ENCODE measurements at places on chromosomes 2 and 18.

- DNase-seq = no peak
Measured at GRCh38 chr2:209624192-209624938, 147.3 kb upstream of the UNC80 start.

DNA sequence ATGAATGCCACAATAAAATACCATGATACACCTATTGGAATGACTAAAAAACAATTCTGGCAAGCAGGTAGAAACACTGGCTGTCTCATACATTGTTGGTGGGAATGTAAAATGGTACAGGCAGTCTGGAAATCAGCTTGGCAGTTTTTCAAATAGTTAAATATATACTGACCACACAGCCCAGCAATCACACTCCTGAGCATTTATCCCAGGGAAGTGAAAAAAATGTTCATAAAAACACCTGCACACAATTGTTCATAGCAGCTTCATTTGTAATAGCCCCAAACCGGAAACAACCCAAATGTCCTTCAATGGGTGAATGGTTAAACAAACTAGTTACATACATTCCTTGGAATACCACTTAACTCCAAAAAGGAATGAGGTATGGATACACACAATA is 137.2 kb downstream of the TFCP2L1 start:
- no peak for DNase-seq

GRCh38 chr2:58448845-58449244 is 207.7 kb upstream of the FANCL start:
- DNase-seq = no peak

GRCh38 chr18:25353080-25353479 is 1.1 kb upstream of the ZNF521 start:
- DNase-seq = no peak

DNA sequence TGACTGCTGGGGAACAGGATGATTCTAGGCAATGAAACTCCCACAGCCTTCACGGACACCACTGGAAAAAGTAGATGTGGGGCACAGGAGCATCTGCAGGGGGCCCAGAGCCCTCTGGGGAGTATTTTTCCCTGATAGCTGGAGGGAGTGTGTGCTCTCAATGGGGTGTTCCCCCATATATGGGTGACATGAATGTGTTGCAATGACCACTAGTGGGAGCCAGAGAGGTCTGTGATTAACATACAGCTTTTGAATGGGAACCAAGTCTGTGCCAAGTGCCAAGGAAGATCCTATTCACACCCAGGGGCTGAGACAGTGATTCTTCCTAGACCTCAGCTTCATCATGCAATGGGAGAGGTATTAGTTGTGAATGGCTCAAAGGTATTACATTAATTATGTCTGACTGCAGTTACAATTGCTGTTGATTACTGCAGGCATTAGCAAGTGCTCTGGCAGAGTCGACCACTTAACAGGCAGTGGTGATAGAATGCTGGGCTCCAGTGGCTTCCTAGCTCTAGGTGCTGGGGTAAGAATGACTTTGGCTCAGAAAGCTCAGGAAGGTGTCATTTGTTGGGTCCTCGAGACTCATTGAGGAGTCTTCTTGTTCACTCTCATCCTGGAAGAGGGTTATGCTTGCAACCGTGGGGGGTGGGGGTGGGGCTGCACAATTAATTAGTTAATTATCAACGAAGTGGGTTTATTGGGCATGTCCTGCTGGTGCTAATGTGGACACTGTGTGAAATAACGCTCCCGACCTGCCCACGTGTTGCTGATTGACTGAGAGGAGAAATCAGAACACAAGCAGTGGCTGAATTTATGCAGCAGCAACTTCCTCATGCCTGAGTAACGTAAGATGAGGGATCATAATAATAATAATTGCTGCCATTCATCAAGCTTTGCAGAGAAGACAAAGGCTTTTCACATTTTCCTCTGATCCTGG is 194.1 kb downstream of the CLIP4 start:
- DNase-seq = peak; percentile 60

GRCh38 chr2:217283460-217283859 is 423.6 kb upstream of the TNP1 start:
- DNase-seq = no peak

DNA sequence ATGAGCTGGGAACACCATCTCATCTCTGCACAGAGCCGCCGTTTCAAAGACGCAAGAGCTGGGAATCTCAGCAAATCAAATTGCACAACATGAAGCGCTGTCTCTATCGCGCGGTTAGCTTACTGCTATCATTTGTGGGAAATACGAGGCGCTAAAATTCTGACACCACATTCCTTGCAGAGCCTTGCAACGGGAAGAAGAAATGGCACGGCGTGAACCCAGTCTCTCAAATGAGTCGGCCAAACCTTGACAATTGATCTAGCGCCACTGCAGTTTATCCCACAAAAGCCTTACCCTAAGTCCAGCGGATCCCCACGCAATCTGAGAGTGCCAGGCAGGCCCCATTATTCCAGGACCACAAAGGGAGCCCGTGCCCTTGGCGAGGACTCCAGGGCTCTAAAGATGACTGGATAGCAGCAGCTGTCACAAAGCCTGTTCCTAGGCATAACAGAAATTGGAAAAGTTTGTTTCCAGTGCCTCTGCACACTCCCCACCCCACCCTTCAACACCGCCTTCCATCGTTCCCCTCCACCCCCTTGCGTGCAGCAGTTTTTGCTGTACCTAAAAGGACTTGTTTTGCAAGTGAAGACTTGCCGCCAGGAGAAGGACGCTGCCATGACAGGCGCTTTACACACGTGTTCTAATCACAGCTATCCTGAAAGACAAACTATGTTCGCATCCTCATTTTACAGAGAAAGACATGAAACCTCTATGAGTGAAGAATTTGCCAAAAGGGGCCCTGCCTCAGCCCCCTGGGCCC is 252.4 kb downstream of the EIPR1 start:
- no peak for DNase-seq

- no peak for DNase-seq
Measured at GRCh38 chr2:68027959-68028358, 34.8 kb downstream of the C1D start.

DNA sequence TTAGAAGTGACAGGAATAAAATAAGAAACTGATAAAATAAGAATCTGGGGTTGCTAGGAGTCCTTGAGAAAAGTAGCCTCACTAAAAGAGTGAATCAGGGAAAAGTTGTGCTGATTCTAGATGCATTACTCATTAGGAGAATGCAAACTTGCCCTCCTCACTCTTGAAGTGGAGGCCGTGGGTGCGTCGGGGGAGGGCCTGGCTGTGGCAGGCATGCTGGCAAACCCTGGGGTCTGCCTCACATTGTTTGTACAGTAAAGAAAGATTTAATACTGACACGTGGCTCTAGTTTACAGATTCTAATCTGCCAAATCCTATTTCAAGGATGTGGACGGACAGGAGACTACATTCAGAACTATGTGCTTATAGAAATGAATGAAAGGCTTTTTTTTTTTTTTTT is 41.9 kb downstream of the TANC1 start:
- DNase-seq = no peak

GRCh38 chr18:73340135-73340977 is 472.6 kb upstream of the NETO1 start:
- no peak for DNase-seq

DNA sequence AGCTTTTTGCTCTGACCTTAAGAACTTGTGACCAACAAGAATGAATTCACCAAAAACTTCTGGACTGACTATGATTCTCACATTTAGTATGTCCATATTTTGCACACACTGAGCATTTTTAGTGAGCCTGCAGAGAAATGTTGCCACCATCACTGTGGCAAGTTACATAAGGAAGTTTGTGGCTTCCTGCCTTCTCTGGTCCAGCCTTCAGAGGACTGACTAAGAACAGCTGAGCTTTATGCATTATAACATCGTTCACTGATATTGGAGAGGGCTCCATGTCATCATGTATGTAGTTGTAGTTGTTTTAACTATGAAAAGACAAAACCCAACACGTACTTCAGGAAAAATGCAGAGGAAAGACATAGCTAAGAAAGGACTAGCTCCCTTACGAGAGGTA is 218.0 kb upstream of the CRIM1 start:
- no peak for DNase-seq

- no peak for DNase-seq
Measured at GRCh38 chr2:169562519-169562918, 11.1 kb downstream of the FASTKD1 start.
